ENCODE measurements at places on chromosomes 4 and X.
A peak's percentile ranks its signal among the peaks of the same experiment; 100 is the strongest.

GRCh38 chr4:153038623-153039311 is 102.6 kb downstream of the FHDC1 start:
- no peak for DNase-seq

GRCh38 chr4:57044279-57044678 is 65.6 kb downstream of the POLR2B start:
- DNase-seq: no peak

- no peak for DNase-seq
These were observed 794.8 kb upstream of the EPHA5 start for GRCh38 chr4:66465111-66465510.

GRCh38 chr4:172657081-172657480 is 511.5 kb upstream of the GALNT7 start:
- DNase-seq: no peak

DNA sequence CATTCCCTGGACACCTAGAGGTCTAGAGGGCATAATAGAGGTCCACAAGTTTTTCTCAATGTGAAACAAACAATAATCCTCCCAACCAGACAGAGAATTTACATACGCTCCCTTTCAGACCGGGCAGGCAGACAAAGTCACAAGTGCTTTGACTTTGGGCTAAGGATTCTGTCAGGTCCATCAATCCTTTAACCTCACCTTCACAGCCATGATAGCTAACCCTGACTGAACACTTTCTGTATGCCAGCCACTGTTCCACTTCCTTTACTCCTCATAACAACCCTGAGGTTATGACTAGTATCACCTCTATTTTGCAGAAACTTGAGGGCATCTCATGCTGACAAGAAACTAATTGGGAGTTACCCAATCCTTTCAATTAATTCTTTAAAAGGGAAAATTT is 118.8 kb upstream of the AFF2 start:
- DNase-seq: no peak

DNA sequence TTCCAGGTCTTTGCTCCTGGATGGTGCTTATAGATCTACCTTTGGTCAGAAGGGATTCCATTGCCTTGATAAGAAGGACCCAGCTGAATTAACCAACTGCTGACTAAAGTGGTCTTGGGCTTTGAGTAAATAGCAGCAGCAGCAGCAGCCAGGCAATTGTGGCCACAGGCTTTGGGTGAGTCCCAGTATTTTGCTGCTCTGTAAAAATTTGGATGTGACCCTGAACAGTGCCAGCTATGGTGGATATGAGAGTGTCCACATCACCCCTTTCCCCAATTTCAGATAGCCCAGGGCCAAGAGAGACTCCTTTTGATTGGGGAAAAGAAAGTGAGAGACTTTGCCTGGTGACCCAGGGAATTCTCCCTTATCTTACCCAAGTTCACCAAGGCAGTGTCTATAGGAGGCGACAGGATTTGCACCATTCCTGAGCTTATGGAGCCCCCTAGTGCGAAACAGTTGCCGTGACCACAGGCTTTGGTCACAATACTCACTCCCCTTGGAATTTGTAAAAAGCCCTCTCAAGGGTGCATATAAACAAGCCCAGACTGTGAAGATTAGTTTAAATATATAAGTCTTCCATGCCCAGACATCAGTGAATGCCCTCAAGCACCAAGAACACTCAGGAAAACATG is 518.0 kb downstream of the TMA16 start:
- peak; percentile 11 for DNase-seq

GRCh38 chr4:153071958-153072598 is 132.2 kb upstream of the TRIM2 start:
- DNase-seq: no peak

GRCh38 chr4:13783800-13784411 is 156.4 kb upstream of the BOD1L1 start:
- DNase-seq: no peak

GRCh38 chr4:165515201-165515600 is 136.4 kb downstream of the CPE start:
- no peak for DNase-seq

GRCh38 chrX:14355556-14355955 is 173.8 kb upstream of the GLRA2 start:
- DNase-seq: no peak

DNA sequence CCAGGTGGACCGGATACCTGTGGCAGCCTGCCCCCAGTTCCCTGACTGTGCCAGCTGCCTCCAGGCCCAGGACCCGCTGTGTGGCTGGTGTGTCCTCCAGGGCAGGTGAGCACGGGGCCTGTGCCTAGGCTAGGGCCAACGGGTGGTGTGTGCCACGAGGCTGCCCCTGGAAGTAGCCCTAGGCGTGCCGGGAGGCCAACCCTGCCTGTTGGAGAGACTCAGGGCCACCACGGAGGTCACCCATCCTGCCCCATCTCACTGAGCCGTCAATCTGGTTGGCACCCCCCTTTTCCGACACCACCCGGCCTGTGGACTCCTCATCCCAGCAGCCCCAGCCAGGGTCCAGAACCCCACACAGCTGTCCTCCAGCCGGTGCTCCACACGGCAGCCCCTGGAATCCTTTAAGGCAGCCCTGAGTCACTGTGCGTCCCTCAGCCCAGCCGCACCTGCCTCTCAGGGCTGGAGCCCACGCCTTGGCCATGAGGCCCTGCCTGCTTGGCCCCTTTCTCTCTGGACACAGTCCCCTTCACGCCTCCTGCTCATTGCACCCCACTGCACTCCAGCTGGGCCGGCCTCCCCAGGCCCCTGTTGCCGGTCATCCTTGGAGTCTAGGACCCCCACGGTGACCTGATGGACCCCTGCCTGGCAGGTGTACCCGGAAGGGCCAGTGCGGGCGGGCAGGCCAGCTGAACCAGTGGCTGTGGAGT is 5.3 kb downstream of the PLXNB3 start:
- no peak for DNase-seq

GRCh38 chrX:102341867-102342266 is 94.9 kb downstream of the NXF2 start:
- DNase-seq: no peak

DNA sequence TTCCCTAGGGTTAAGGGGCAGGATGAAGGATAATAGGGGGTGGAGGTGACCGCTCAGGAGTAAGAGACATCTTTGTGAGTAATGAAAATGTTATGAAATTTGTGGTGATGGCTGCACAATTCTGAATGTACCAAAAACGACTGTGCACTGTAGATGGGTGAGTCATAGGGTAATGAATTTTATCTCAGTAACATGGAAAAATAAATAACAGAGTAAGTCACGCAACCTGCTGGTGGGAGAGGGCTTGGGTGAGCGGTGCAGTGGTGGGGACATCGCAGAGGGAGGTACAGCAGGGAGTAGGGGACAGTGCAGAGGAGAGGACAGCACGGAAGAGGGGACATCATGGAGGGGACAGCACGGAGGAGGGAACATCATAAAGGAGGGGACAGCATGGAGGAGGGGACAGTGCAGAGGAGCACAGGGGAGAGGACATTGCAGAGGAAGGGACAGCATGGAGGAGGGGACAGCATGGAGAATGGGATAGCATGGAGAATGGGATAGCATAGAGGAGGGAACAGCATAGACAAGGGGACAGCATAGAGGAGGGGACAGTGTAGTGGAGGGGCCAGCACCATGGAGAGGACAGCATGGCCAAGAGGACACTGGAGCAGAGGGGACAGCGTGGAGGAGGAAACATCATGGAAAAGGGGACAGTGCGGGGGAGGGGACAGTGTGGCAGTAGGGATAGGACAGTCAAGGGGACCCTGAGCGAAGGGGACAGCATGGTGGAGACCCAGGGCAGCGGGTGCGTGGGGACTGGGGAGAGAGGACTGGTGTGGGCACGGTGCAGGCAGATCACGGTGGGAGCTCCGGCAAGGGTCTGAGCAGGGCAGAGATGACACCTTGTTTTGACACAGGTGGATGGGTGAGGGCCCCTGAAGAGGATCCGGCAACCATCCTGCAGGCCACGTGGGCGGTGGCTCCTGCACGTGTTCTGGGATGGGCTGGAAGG is 68.5 kb upstream of the MXD4 start:
- no peak for DNase-seq

- DNase-seq: no peak
These were observed 137.0 kb downstream of the ENPP6 start for GRCh38 chr4:184080674-184081073.

DNA sequence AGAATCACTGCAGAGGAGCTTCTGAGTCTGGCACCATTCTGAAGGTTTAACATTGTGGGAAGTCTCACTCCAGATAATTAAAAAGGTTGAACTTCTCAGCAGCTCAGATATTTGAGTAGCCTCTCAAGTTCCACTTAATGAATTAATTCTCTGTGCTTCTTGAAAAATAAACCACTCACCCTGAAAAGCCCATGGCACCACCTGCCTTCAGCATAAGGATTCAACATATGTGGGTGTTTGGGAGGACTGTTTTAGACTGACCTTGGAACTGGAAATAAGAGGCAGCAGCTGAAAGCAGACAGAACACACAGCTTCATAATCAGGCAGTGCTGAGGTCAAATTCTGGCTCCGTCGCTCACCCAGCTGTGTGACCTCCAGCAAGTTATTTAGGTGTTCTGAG is 100.6 kb downstream of the KCNIP4 start:
- DNase-seq: no peak

- no peak for DNase-seq
These were observed 31.8 kb upstream of the ARSD start for GRCh38 chrX:2960861-2961515.

GRCh38 chr4:110484029-110484428 is 8.1 kb downstream of the ENPEP start:
- no peak for DNase-seq

GRCh38 chr4:75919920-75920319 is 17.7 kb upstream of the PPEF2 start:
- no peak for DNase-seq
